Activated gamma-delta T cell (primary cell): ENCODE measurements at places on chromosomes 3 and 15.

DNA sequence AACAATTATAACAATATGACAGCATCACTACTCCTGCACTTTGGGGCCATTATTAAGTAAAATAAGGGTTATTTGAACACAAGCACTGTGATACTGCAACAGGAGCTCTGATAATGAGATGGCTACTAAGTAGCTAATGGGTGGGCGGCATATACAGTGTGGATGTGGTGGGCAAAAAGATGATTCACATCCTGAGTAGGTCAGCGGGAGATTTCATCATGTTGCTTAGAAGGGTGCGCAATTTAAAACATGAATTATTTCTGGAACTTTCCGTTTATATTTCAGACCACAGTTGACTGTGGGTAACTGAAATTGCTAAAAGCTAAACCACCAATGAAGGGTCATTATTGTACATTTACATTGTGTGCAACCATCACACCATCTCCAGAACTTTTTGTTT, 42.3 kb downstream of the FBXO22 start:
- DNase-seq, result no peak

- no peak for DNase-seq
Measured at GRCh38 chr3:69250014-69250413, 127.6 kb upstream of the LMOD3 start.

GRCh38 chr3:116192464-116192863, 252.8 kb downstream of the LSAMP start:
- no peak for DNase-seq

DNA sequence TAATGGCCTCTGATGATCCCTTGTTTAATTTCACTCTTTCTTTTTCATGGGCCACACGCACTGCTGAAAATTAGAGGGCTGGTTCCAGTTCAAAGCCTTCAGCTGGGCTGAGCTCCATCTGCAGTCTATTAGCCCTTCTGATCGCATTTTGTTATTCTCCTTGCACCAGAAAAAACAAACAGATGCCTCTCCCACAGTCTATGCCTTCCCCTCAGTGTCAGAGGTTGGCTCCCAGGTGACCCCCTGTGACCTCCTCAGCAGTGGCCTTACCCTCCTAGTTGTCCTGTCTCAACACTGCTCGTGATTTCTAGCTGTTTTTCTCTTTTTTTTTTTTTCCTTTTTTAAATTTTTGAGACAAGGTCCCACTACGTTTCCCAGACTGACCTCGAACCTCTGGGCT, 77.1 kb upstream of the PRTG start:
- no peak for DNase-seq

DNA sequence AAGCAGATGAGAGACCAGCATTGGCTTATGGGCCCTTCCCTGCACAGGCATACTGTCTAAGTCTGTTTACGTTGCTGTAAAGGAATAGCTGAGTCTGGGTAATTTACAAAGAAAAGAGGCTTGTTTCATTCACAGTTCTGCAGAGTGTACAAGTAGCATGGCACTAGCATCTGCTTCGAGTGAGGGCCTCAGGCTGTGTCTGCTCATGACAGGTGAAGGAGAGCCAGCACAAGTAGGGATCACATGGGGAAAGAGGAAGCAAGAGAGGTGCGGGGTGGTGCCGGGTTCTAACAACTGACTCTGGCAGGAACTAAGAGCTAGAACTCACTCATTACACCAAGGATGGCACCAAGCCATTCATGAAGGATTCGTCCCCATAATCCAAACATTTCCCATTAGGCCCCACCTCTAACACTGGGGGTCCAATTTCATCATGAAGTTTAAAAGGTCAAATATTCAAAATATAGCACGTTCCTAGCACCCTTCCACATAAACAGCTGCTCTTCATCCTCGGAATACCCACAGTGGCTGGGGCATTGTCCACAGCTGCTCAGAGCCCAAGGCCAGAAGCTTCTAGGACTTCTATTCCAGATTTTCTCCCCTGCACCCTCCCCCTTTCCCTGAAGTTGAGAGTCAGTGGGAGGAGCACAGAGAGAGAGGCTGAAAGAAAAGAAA, 5.6 kb downstream of the RTP3 start:
- no peak for DNase-seq
